ENCODE measurements at places on chromosomes 2 and 18. TPM values are rescaled to one million over a fixed set of nuclear protein-coding genes. Genes with fewer than 3 reads are reported as not detected.
A peak's percentile ranks its signal among the peaks of the same experiment; 100 is the strongest.

- H3K4me3 ChIP-seq = no peak overlapping the region
- H3K27ac ChIP-seq = no peak overlapping the region
- no peaks in the 10 kb centered on the region for H3K27me3 ChIP-seq
Measured at GRCh38 chr18:38459131-38459994, 893.8 kb upstream of the CELF4 start.

Gene RAB12
- total RNA-seq = 120 TPM

GRCh38 chr2:239047420-239047819 is 199.5 kb downstream of the TWIST2 start:
- no peaks in the 10 kb centered on the region for H3K36me3 ChIP-seq
- no peaks in the 10 kb centered on the region for H3K4me1 ChIP-seq
- no peaks in the 10 kb centered on the region for H3K27me3 ChIP-seq
- DNase-seq = no peak
- H3K27ac ChIP-seq = no peak overlapping the region

Gene REEP1
- total RNA-seq = 16.1 TPM

DNA sequence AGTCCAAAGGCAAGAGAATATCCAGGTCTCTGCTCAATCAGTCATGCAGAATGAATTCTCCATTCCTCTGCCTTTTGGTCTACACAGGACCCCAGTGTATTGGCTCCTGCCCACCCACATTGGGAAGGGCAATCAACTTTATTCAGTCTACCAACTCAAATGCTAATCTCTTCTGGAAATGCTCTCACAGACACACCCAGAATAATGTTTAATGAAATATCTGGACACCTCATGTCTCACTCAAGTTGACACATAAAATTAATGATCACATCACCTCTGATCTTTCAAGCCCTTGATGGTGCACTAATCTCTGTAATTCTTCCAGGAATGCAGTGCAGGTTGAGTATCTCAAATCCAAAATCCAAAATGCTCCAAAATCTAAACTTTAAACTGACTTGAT is 315.6 kb downstream of the HRH4 start:
- H3K27me3 ChIP-seq = no peaks in the 10 kb centered on the region
- no peaks in the 10 kb centered on the region for H3K4me1 ChIP-seq
- DNase-seq = no peak
- H3K36me3 ChIP-seq = no peaks in the 10 kb centered on the region
- H3K27ac ChIP-seq = no peak overlapping the region

DNA sequence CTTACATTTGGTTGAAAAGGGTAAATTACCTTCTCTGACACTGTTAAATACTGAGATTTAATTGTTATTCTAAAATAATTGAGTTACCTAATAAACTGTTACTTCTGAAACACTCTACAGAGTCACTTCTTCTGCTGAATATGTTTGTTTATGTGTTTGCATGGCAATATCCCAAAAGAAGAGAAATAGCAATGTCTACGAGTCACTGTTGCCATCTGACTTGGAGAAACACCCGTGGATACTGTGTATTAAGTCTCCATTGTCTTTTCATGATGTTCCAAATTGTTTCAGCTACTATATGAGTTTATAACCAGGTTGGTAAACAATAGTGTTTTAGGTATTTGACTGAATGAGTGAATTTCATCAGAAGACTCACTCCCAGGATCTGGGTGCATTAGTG is 754.2 kb upstream of the ID2 start:
- H3K36me3 ChIP-seq = no peaks in the 10 kb centered on the region
- H3K27ac ChIP-seq = no peak overlapping the region
- no peaks in the 10 kb centered on the region for H3K4me1 ChIP-seq
- no peak overlapping the region for H3K4me3 ChIP-seq
- no peak for DNase-seq

DNA sequence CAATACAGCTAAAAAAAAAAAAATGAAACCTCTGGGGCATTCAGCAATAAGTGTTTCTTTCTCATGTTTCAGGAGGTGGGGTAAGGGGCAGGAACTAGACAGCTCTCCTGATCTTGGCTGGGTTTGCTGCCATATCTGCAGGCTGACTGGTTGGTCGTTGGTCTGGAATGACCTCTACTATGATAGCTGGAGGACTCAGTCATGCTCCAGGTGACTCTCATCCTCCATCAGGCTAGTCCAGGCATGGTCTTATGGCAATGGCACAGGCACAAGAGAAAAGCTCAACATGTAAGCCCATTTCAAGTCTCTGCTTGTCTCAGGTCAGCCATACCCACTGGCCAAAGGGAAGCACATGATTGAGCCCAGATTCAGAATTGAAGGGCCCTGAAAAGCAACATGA is 9.5 kb upstream of the SLC1A4 start:
- no peaks in the 10 kb centered on the region for H3K27me3 ChIP-seq
- H3K4me3 ChIP-seq = no peak overlapping the region
- no peaks in the 10 kb centered on the region for H3K36me3 ChIP-seq
- H3K27ac ChIP-seq = peak overlapping the region; percentile 48
- no peak for DNase-seq
- peaks cover 37% of the 10 kb centered on the region for H3K4me1 ChIP-seq

DNA sequence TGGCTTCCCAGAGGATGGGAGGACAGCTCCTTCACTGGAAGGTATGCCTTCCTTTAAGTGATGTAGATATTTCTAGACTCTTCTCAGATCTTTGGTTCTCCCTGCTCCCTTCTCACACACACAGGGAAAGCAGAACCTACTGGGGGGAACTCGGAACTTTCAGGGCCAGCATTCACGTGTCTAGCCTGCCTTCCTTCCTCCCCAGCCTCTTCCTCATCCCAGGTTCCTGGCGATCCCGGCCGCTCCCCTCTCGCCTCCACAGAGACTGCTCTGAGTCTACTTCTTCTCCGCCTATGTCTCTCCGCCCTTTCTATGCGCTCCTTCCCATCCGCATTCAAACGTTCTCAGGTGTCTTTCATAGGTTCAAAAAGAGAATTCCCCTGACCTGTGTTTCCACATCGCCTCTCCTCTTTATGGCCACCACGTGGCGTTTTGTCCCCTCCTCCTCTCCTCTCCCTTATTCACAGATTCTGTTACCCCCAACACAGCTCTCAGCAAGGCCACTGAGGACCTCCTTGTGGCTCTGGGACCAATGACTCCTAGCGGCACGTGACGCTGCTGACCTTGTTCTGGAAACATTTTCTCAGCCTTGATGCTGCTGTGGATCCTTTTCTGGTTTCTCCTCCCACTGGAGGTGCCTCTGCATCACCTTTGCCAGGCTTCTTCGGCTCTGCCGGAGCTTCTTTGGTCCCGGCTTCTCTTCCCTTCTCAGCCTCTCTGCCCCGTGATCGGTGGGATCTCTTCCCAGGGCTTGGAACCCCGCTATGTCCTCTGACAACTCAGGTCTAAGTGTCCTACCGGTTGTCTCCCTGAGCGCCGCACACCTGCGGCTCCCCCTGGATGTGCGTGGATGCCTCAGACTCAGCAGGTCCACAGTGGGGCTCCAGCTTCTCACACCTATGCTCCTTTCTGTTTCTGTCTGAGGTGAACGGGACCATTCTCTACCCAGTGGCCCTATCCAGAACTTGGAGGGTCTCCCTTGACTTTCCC is 77.5 kb downstream of the VAPA start:
- no peaks in the 10 kb centered on the region for H3K36me3 ChIP-seq
- DNase-seq = no peak
- H3K4me1 ChIP-seq = no peaks in the 10 kb centered on the region
- peaks cover 4% of the 10 kb centered on the region for H3K27me3 ChIP-seq
- H3K4me3 ChIP-seq = no peak overlapping the region

Gene RBM44
- 0.17 TPM for total RNA-seq

- H3K4me1 ChIP-seq = peaks cover 37% of the 10 kb centered on the region
- H3K4me3 ChIP-seq = no peak overlapping the region
- H3K36me3 ChIP-seq = no peaks in the 10 kb centered on the region
- H3K27ac ChIP-seq = no peak overlapping the region
- no peaks in the 10 kb centered on the region for H3K27me3 ChIP-seq
Measured at GRCh38 chr2:200380091-200380561, 73.6 kb downstream of the SPATS2L start.

DNA sequence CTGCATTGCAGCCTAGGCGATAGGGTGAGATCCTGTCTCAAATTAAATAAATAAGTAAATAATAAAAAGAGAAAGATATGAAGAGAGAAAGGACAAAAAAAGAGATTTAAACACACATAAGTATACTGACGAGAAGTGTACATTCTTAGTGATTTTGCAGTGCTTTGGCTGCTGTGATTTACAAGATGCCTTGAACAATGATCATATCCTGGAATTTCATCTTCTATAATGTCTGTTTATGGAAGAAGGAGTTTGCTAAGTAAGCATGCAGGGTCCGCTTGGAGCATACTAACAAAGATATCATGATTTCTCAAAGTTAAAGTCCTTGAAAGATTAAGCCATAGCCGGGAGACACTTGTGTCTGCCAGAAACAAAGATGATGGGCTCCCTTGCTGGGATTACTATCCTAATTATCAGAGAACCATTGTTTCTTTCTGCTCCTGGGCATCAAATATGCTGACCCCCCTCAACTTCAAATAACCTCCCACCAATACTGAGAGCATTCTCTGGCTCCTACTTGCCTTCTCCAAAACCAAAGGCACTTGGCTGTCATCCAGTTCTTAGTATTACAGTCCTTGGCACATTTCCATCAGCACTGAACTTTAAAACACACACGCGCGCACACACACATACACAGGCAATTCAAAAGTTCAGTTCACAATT is 47.5 kb upstream of the STAM2 start:
- H3K27me3 ChIP-seq = no peaks in the 10 kb centered on the region
- H3K4me1 ChIP-seq = peaks cover 9% of the 10 kb centered on the region
- DNase-seq = peak; percentile 51
- no peaks in the 10 kb centered on the region for H3K36me3 ChIP-seq
- H3K4me3 ChIP-seq = no peak overlapping the region
- H3K27ac ChIP-seq = no peak overlapping the region

Gene DPP10
- not detected for total RNA-seq

DNA sequence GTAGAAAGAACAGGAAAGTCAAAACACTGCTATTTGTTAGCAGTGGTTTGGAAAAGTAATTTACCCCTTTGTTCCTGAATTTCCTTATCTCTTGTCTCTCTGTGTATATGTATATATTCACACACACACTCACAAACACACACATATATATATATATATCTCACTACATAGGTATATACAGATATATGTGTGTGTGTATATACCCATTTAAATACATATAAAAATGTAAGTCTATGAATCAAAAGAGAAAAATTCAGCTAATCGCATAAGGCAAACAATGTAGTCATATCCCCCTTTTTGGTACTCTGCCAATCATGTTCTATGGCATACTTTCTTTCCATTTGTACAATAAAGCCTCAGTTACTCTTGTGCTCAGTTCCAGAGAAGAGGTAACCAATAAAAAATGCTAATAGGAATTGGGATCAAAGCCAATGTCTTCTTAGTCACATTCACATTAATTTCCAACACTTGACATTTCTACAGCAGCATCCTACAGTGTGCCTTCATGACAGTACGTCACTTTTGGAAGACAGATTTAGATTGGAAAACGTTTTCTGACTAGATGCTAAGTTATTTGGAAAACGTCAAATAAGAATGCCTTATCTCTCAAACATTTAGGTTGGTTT is 94.6 kb downstream of the MC4R start:
- H3K4me3 ChIP-seq = no peak overlapping the region
- H3K27ac ChIP-seq = no peak overlapping the region
- H3K27me3 ChIP-seq = no peaks in the 10 kb centered on the region
- H3K4me1 ChIP-seq = no peaks in the 10 kb centered on the region

DNA sequence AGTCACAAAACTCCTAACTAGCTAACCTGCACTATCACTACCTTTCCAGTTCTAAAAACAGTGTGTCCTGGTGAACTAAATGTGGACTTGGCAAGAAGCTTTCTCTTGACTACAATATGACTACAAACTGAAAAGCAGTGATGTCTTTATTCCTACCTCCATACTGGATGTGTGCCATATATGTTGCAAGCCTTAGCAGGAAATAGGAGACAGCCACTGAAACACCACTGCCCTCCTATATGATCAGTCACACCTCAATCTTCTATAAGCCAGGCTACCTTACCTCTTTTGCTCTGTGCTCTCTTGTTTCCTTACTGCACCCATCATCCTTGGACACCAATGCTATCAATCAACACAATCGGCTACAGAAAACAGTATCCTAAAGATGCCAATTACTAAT is 34.1 kb downstream of the SS18 start:
- DNase-seq = no peak
- H3K27me3 ChIP-seq = no peaks in the 10 kb centered on the region
- H3K27ac ChIP-seq = no peak overlapping the region
- H3K36me3 ChIP-seq = peaks cover 10% of the 10 kb centered on the region
- H3K4me3 ChIP-seq = no peak overlapping the region

- H3K27ac ChIP-seq = no peak overlapping the region
- no peaks in the 10 kb centered on the region for H3K4me1 ChIP-seq
- DNase-seq = no peak
- no peak overlapping the region for H3K4me3 ChIP-seq
- H3K27me3 ChIP-seq = no peaks in the 10 kb centered on the region
Measured at GRCh38 chr2:214293593-214293992, 117.3 kb upstream of the VWC2L start.

Gene KIAA1328
- 3.1 TPM for total RNA-seq

- no peaks in the 10 kb centered on the region for H3K27me3 ChIP-seq
- H3K36me3 ChIP-seq = no peaks in the 10 kb centered on the region
- H3K4me1 ChIP-seq = peaks cover 70% of the 10 kb centered on the region
- H3K4me3 ChIP-seq = peak overlapping the region; percentile 56
- peak overlapping the region; percentile 62 for H3K27ac ChIP-seq
Measured at GRCh38 chr2:213104092-213104902, 47.1 kb downstream of the IKZF2 start.

Gene ORMDL1
- 19.0 TPM for total RNA-seq

DNA sequence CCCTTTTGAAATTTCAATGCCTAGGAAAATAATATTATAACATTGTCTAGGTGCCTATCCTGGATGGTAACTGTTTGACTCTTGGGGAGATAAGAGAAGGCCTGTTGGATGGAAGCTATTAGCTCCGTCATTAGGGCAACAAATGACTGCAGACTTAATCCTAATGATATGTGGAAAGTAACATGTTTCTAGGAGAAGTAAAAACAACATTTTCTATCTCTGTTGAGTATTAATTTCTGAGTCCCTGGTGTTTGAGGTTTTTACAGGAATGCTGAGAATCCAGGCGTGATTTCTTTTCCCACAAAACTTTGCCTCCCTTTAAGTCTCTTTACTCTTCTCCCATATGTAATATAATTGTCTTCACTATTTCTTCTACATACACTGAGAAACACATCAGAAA is 159.1 kb downstream of the GALNT1 start:
- DNase-seq = no peak
- H3K36me3 ChIP-seq = no peaks in the 10 kb centered on the region
- no peak overlapping the region for H3K27ac ChIP-seq

- no peaks in the 10 kb centered on the region for H3K36me3 ChIP-seq
- H3K4me1 ChIP-seq = no peaks in the 10 kb centered on the region
- H3K4me3 ChIP-seq = no peak overlapping the region
- no peak for DNase-seq
- H3K27ac ChIP-seq = no peak overlapping the region
Measured at GRCh38 chr2:238614376-238614775, 187.6 kb downstream of the ASB1 start.

DNA sequence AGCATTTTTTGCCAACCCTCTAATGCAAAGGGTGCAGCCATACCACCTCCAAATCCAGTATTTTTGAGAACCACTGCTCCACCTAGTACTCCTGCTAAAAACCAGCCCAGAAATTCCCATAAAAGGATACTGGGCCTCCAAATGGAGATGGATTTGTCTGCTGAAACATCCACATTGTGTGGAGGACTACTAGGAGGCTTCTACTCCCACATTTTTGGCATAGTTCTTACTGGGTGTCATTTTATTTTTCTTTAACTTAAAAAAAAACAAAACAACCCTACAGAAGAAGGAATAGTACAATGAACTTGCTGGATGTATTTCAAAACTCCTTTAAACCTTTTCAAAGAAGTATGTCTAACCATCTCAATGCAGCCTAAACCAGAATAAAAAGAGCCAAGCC is 219.2 kb downstream of the SRBD1 start:
- H3K4me1 ChIP-seq = peaks cover 4% of the 10 kb centered on the region
- H3K36me3 ChIP-seq = no peaks in the 10 kb centered on the region
- no peak overlapping the region for H3K27ac ChIP-seq
- no peaks in the 10 kb centered on the region for H3K27me3 ChIP-seq
- H3K4me3 ChIP-seq = no peak overlapping the region

All from psoas muscle (tissue), 8 donors.